ENCODE measurements at places on chromosomes 13 and 19.

DNA sequence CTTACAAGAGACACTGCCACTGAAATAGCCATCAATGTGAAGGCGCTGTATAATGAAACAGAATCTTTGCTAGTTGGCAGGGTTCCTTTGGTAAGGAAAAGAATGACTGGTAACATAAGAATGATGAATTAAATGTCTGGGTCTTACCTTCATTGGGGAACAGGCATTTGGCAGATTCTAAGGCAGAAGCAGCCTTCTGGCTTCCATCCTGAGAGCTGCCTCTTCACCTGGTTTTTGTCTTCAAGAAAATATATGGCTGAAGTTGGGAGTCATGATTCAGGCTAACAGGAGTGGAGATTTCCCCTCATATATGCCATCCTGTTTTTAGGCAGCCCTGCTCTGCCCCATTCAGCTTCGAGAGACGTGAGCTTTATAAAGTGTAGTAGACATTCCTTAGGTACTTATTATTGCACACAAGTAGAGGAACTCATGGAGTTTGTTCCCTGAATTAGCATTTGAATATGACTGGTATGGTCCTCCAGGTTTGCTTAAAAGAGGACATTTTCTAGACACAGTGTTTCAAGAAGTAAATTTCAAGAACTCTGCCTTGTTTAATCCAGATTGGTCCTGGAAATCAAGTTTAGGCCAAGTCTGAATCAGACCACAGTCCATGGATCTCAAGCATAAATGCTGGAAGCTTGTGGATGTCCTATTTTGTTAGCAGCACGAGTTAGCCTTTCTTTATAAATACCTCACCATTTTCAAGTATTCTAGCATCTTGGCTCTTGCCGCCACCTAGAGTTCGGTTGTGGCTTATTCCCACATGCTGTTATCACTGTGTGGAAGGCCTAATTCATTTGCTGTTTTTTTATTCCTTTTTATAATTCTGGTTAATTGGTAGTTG, 56.2 kb upstream of the AKAP11 start:
- peak; percentile 10 for DNase-seq

DNA sequence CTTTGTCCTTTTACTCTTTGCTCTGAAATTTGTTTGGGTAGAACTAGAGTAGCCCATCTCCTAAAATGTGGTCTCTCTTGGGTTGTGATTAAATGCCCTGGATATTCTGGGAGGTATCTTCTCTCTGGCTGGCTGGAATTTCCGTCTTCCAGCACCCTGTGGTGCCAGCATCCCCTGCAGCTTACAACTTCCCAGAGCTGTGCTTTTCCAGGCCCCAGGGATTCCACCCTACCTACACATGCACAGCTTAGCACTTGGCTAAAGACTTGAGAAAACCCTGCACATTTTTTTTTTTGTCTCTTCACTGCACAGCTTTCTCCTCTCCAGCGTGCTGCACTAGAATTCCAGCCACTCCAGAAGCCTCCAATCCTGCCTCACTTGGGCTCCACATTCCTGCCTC, 334.7 kb downstream of the IRS2 start:
- no peak for DNase-seq

- DNase-seq, result no peak
These were observed 42.6 kb upstream of the ZNF91 start for GRCh38 chr19:23437901-23438300.

DNA sequence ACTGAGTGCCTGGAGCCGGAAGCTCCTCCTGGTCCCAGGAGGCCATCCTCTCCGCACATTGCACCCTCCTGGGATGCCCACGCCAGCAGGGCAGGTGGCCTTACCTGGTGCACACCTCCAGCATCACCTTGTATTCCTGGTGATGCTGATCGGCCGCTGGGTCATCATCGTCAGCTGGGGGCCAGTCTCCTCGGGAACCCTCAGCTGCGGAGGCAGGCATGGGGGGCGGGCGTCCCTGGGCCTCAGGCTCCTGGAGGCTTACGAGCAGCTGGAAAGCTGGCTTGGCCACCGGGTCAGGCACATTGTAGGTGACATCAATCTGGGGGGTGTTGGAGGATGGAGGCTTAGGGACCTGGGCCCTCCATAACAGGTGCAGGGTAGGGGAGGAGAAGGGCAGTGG, 13.7 kb downstream of the F2RL3 start:
- no peak for DNase-seq

DNA sequence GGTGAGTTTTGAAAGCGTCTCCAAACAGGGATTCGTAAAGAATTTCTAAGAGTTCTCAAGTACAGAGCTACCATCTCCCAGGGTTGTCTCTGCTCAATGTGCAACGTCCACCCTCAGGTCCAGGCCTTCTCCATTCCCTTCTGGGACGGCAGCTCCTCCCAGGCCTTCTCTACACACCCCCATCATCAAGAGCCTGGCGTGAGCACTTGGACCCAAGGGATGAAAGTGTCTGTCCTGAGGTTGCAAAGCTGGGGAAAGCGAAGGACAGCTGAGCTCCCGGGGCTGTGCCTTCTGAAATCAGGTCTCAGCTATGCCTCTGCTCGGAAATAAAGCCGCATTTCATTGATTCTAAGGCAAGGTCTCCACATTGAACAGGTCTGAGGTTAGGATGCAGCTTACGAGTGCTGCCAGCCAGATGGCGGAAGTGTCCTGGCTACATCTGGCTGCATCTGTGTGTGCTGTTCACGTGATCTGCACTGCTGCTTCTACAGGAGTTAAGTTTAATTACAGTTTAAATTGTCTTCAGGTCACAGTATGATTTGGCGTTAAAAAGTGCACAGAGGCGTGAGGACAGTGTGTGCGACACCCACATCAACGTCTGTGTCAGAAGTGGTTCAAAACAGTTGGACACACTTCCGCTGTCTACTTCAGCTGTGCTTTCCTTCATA, 27.0 kb upstream of the MIER2 start:
- no peak for DNase-seq

GRCh38 chr13:46598820-46599180, 45.8 kb downstream of the LRCH1 start:
- no peak for DNase-seq

- DNase-seq, result peak; percentile 52
These were observed 5.9 kb downstream of the ARHGEF1 start for GRCh38 chr19:41888926-41889325.
